Stimulated activated CD8-positive, alpha-beta memory T cell treated with anti-CD3 and anti-CD28 coated beads, Interleukin-7, amount 100 ng/mL, for 4 hours (primary cell): ENCODE measurements at places on chromosomes 16 and 17.
A peak's percentile ranks its signal among the peaks of the same experiment; 100 is the strongest.

GRCh38 chr17:66326476-66327047 lies 24.1 kb downstream of the PRKCA start:
- no peak for DNase-seq

- no peak for DNase-seq
Observed at GRCh38 chr16:24116989-24117388, 139.1 kb upstream of the CACNG3 start.

DNA sequence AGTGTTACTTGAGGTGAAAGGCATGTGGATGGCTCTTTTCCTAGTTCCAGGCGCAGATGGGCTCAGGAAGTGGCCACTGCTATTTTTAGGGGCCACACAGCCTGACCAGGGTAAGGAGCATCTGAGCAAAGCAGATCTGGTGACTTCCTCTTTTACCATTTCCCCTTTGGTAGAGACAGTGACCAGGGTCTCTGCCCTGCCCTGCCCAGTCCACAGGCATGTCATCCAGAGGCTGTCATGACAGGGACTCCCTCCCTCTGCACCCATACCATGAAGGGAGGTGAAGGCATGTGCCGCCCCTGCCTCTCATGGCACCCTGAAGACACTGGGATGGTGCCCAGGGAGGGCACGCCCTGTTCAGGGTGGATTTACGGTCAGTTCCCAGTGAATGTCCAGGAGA lies 2.2 kb downstream of the PLA2G15 start:
- DNase-seq, result no peak

- DNase-seq, result peak; percentile 61
Observed at GRCh38 chr16:88743693-88744576, 37.6 kb downstream of the CTU2 start.

GRCh38 chr17:81221842-81222619 lies 734 bp downstream of the CEP131 start:
- no peak for DNase-seq

- peak; percentile 79 for DNase-seq
Observed at GRCh38 chr16:21708533-21709115, 44.9 kb downstream of the OTOA start.

- no peak for DNase-seq
Observed at GRCh38 chr17:5598457-5598856, 14.1 kb upstream of the NLRP1 start.

DNA sequence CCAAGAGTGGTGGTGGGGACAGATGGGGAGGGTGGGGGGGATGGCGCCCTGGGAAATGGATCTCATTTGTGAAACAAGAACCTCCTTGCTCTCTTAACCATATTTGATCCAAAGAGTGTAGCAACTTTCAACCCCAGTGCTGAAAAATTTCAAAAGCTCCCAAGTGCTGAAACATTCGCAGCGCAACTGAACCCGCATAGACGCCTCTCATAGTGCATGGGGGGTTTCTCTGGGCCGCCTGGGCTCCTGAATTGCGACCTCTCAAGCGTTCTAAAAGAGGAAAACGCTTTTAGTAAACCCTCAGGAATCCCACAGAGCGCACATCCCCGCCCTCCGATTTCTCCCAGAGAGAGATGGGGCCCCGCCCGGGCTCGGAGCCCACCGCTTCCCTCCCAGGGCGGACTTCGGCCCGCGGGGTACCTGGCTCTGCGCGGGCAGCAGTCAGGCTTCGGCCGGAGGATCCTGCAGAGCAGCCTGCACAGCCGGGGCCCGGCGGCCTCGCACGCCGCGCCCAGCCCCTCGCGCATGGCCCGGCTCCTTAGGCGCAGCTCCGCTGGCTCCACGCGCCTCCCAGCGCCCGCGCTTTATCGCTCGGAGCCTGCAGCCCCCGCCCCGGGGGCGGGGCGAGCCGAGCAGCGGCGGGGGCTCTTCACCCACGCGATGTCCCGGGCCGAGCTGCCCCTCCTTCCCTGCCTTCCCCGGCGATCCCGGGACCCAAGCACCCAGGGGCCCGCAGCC lies 7.0 kb downstream of the NOS2 start:
- DNase-seq, result no peak

DNA sequence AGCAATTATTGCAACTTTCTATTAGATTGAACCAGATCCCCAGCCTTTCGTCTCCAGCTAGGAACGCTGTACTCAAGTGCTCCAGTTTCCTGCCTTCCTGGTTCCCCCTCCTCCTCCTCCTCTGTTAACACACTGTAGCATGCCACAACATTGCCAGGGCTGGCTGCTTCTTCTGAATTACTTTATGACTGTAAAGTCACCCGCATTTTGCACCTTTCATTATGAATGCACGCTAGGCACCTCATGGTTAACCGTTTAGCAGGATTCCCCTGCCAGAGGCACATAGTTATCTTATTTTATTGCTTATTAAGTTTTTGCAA lies 4.5 kb downstream of the ZNF423 start:
- DNase-seq, result no peak

DNA sequence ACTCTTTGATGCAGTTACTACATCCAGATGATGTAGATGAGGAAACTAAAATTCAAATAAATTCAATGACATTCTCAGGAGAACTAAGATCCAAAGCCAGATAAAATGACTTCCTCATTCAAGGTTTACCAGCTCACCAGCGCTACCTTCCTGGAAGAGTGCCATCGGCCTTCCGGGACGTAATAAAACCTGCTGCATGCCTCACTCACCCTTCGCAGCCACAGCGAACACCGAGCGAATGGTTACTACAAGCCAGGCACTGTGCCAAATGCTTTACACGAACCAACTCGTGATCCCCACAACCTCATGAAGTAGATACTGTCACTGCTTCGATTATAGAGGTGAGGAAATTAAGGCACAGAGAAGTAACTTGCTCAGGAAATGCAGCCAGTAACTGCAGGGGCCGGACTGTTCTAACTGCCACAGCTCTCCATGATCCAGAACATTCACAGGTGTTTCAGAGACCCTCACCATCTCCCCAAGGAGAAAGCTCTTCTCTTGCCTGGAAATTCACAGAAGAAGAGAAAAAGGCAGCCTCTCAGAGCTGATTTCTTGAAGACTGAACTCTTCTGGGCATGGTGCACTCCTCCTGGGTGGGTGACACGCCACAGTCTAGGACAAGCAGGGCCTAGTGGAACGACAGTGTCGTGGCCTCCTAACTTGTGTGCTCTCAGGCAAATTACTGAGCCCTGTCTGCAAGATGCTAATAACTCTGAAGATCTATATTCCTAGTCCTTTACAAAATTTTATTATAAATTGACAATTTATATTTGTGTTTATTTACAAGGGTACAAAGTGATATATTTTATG lies 46.8 kb downstream of the HIC1 start:
- peak; percentile 26 for DNase-seq

DNA sequence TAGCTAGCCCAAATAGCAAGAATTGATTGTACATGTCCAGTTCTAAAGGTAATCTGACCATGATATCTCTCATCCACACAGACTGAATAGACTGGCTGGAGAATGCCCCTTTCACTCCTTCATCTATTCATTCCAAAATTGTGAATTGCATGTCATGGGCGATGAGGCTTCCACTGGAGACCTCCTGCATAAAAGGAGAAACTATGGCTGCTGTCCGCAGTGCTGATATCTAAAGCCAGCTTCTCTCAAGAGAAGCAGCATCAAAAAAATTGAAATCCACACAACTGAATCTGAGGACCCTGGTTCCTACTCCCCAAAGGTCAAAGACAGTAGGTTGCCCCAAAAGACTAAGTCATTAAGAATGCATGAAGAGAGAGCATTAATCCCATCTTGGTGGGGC lies 7.9 kb upstream of the SCNN1G start:
- DNase-seq, result no peak
